Sigmoid colon (tissue), 7 donors: ENCODE measurements at places on chromosomes 3 and 15. TPM values are rescaled to one million over a fixed set of nuclear protein-coding genes. Genes with fewer than 3 reads are reported as not detected.

REC114 gene
- not detected for polyA plus RNA-seq

UCN2 gene
- 0.10 TPM for polyA plus RNA-seq

CGGBP1 gene
- polyA plus RNA-seq: 30.5 TPM

CFAP100 gene
- polyA plus RNA-seq: not detected

DNA sequence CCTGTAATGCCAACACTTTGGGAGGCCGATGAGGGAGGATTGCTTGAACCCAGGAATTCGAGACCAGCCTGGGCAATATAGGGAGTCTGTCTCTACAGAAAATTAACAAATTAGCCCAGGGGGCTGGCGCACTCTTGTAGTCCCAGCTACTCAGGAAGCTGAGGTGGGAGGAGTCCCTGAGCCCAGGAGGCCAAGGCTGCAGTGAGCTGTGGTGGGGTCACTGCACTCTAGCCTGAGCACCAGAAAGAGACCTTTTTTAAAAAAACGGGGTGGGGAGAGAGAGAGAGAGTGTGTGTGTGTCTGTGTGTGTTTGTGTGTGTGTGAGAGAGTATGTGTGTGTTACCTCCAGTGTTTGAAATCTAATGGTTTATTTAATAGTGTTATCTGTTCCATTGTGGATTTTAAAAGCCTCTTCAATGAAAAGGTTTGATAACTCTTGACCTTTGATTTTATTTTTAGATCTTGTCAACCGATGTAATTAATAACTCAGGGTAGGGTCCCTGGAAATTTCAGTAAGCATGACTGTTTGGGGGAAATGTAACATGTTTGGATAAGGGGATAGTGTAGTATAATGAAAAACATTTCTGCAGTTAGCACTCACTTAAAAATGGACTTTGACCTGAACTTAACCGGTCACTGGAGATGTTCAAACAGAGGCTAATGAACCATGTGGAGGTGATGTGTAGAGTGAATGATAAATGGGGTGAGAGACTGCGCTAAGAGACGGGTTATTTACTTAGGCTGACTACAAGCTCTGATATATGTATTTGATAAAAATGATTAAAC is 29.7 kb downstream of the LRCH3 start:
- no peak for DNase-seq

- no peak for DNase-seq
Observed at GRCh38 chr3:155859859-155860258, 5.6 kb upstream of the SLC33A1 start.

DNA sequence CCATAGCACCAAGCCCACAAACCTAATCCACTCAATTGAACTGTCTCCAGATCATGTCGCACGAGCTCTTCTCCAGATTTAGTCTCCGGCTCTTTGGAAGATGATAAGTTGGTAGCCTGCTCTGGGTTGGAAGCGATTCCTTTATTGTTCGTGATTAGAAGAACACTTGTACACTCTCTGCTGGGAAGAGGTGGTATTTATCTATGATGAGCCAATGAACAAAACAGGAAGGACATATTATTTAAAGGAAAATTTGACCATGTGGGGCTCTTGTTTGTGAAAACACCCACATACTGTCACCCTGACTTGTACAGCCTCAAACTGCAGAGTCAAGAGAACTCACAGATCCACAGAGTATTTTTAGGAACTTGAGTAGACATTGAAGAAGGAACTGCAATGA is 54.4 kb downstream of the MYZAP start:
- DNase-seq: no peak

DNA sequence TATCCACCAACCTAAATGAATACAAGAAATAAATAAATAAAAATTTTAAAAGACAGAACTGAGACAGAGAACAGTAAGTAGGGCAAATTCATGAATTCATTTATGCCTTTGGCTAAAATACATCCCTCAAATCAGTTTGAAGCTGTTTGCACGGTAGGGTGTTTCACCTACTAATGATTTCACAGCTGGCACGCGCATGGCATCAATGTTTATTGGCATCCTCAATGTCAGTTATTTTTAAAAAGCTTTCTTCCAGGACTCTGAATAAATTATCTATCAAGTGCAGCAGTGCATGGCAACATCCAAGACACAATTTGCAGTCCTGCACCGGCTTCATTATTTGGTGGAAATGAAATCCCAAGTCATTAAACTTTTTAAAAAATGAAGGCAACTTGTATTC is 985.2 kb upstream of the ROBO1 start:
- DNase-seq: no peak

- peak; percentile 82 for DNase-seq
Observed at GRCh38 chr3:129087138-129087702, 26.6 kb downstream of the GP9 start.

GRCh38 chr3:10609134-10609533 is 103.7 kb upstream of the ATP2B2 start:
- DNase-seq: no peak

GRCh38 chr3:49351521-49352011 is 6.6 kb downstream of the GPX1 start:
- DNase-seq: no peak

- DNase-seq: no peak
Observed at GRCh38 chr3:11591002-11591355, 52.7 kb downstream of the VGLL4 start.

DNA sequence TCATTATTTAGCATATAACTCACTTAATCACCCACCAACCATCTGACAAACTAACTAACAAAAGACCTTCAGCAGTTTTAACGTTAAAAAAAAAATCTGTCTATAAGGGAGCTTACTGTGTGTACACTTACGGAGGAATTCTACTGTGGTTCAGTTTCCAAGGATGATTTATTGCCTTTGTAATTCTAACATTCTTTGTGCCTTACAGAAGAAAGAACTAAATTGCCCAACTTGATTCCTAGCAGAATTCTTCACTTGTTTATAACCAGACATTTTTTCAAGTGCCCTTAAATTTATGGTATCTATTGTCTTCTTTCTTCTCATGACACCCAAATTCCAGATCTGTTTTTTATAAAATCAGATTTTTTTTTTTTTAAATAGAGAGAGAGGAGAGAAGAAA is 119.7 kb upstream of the IGSF10 start:
- no peak for DNase-seq
